ENCODE measurements at places on chromosomes 2 and 18.
A peak's percentile ranks its signal among the peaks of the same experiment; 100 is the strongest.

- DNase-seq, result no peak
These were observed 182.2 kb upstream of the NRP2 start for GRCh38 chr2:205500065-205500464.

- no peak for DNase-seq
These were observed 33.6 kb downstream of the CAB39 start for GRCh38 chr2:230746213-230746612.

DNA sequence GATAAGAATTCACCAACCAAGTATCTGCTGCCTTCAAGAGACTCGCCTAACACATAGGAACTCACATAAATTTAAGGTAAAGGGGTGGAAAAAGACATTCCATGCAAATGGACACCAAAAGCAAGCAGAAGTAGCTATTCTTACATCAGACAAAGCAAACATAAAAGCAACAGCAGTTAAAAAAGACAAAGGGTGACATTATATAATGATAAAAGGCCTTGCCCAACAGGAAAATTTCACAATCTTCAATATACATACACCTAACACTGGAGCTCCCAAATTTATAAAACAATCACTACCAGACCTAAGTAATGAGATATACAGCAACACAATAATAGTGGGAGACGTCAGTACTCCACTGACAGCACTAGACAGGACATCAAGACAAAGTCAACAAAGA, 41.4 kb downstream of the NEMP2 start:
- DNase-seq, result no peak

GRCh38 chr2:160666154-160667060, 172.8 kb upstream of the RBMS1 start:
- DNase-seq, result peak; percentile 5

GRCh38 chr2:193527146-193527545, 1332.4 kb upstream of the TMEFF2 start:
- no peak for DNase-seq

- DNase-seq, result no peak
These were observed 165.7 kb upstream of the RAB12 start for GRCh38 chr18:8443505-8443904.

- DNase-seq, result no peak
These were observed 23.7 kb upstream of the CXCR4 start for GRCh38 chr2:136141510-136142149.

- DNase-seq, result no peak
These were observed 49.3 kb downstream of the PTRHD1 start for GRCh38 chr2:24743924-24744323.

GRCh38 chr2:96931466-96931865, 54.9 kb downstream of the FAM178B start:
- no peak for DNase-seq

DNA sequence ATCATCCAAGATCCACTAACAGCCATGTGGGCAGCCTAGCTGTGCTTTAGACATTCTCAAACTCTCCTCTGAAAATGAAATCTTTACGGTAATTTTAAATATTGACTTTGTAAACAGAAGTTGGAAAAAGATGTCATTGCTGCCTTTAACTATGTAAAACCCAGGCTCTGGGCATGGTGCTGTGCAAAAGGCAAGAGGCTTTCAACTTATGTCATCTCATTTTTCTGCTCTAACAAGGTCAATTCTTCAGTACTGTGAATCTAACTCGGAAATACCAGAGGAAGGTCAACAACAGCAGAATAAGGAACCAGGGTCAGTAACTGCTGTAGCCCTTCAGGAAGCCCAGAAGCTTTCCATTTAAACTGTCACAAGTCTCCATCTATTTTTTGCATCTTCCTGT, 37.0 kb upstream of the MPP4 start:
- no peak for DNase-seq

GRCh38 chr2:38191516-38191915, 115.6 kb upstream of the CYP1B1 start:
- DNase-seq, result no peak

DNA sequence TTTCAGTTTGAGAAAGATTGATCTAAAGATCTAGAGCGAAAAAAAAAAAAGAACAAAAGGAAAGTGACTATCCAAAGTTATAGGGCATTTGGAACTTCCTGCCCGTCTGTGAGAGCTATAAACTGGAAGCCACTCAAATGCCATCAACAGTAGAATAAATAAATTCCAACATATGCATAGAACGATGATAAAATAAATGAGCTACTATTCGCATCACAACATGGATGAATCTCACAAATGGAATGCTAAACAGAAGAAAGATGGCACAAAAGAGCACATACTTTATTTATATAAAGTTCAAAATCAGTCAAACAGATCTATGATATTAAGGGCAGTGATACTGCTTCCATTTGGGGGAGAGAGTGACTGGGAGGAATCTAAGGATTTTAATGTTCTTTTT, 128.8 kb downstream of the TTC32 start:
- no peak for DNase-seq

GRCh38 chr2:103743195-103743594, 981.4 kb downstream of the TMEM182 start:
- no peak for DNase-seq

DNA sequence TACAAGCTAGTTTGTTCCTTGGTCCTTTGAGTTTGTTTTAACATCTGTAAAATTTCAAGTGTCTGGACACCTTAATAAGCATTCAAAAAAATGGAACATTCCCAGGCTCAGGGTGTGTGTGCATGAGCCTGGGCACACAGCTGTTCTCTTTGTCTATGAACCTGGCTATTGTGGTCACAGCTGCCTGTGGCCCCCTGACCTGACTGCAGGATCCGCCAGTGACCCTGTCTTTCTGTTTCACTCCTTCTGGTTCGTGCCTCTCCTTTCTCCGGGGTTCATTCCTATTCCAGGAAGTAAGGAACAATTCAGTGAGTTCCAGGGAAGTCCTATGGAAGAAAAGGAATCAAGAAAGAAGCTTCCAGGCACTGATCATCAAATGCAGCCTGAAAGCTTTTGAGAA, 35.6 kb downstream of the VWA3B start:
- no peak for DNase-seq

GRCh38 chr2:102061286-102061699, 69.5 kb downstream of the IL1R2 start:
- DNase-seq, result no peak

DNA sequence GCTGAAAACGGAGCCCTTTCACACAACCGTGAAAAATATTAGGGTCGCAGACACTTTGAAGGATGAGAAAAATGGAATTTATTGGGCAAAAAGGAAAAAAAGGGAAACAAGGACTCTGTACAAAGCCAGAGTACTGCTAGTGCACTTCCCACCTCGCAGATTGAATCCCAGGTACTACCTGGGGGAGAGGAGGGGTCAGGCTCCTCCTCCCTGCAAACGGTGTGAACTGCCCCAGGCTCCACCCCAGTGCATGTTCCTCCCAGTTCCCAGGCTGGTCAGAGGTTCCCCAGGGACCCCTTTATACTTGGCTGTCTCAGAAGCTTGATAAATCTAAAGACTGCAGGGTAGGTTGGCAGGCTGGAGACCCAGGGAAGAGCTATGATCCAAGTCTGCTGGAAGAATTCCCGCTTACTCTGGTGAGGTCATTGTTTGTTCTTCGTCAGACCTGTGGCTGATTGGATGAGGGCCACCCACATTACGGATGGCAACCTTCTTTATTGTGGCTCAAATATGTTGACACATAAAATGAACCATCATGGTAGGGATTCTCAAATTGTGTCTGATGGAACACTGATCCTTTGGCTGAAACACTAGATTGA, 290.4 kb upstream of the POU3F3 start:
- no peak for DNase-seq

Measured in GM12864 (cell line).